ENCODE measurements at places on chromosomes 16 and 17.

GRCh38 chr17:35245196-35245486 lies 2.3 kb downstream of the SLFN5 start:
- no peak for DNase-seq

DNA sequence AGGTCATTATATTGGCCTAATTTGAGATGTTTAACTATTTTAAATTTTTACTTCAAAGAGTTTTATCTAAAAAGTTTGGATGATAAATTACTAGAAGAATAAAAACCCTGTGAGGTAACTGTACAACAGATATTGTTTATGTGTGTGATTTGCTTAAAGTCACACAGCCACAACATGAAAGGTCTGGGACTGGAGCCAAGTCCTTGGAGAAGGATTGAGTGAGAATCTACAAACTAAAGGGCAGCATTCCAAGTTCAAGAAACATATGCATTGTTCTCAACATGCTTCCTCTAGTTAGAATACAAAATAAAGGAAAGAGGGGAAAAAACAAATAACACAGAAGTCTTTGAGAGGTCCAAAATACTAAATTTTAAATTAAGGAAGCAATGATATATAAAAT lies 131.5 kb upstream of the MON1B start:
- DNase-seq = no peak

DNA sequence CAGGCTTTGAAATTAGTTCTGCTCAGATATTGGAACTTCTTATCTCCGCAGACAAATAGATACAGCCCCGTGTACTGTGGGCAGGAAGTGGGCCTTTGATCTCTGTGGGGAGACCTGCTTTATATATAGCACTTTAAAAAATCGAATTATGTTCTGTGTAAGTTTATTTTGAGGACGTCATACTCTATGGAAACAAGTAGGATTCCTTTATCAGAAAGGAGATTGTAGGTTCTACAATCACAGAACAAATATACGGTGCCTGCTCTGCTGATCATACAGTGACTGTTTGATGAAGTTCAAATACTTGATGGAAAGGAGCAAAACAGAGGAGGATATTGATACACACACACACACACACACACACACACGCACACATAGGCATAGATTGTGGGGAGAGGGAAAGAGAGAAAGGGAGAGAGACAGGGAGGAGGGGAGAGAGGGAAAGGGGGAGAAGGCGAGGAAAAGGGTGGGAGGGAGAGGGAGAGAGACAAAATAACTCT lies 14.7 kb upstream of the TMEM220 start:
- no peak for DNase-seq

DNA sequence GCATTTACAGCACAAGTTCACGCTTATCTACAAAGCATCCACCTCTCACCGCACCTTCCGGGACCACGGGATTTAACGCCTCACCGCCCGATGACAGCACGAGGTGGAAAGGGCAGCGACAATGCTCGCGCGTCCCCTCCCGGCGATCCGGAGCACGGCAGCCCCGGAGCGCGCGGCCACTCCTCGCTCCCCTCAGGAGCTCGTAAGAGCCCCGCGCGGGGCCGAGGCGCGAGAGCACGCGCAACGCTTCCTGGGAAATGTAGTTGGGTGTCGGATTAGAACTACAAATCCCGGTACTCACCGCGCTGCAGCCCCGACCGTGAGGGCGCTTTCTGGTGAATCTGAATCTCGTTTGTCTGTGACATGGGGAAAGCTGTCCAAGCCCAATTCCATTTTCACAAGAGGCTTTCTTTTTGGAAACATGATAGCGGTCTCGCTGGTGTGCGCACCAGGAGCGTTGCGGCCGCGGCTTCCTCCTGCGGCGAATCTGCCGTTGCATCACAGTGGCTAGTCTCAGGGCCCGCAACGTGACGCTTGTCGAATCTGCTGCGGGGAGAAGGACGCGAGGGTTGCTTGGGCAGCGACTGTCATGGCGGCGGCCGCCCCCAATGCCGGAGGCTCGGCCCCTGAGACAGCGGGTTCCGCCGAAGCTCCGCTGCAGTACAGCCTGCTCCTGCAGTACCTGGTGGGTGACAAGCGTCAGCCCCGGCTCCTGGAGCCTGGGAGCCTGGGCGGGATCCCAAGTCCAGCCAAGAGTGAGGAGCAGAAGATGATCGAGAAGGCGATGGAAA lies at the start of gene TIMM22:
TIMM22 (plus strand) TSS at position 576 of the 791 bp plus-strand sequence; CDS start at position 590, 14 bp downstream.
- peak; percentile 88 for DNase-seq

DNA sequence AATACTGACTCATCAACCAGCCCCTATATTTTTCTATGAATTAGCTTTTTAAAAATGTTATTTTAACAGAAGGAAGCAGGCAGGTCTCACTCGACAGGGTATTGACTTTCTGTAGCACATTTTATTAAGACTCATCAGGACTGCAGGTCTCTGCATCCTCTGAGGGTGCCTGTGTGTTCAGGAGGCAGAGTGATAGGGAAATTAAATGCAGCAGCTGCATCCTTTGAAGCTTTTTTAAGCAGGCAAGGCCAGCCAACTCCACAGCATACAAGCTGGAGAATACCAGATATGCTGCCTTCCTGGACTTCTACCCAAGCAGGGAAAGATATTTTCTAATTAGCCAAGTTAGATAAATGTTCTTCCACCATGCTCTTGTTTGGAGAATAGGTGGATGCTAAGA lies 124.9 kb downstream of the WSCD1 start:
- DNase-seq = no peak
